AG08396 (cell line): ENCODE measurements at places on chromosomes 1 and 21.

DNA sequence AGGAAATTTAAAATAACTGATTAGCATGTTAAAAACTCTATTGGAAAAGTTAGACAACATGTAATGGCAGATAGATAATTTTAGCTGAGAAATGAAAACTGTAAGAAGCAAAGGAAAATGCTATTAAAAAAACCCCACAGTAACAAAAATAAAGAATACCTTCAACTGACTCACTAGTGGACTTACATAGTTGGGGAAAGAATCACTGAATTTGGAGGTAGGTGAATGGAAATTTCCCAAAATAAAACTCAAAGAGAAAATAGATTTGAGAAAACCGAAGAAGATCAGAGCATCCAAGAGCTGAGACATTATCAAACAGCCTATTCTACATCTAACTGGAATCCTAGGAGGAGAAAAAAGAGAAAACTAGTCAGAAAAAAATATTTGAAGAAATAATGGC is 34.7 kb downstream of the PDE4B start:
- DNase-seq = no peak

DNA sequence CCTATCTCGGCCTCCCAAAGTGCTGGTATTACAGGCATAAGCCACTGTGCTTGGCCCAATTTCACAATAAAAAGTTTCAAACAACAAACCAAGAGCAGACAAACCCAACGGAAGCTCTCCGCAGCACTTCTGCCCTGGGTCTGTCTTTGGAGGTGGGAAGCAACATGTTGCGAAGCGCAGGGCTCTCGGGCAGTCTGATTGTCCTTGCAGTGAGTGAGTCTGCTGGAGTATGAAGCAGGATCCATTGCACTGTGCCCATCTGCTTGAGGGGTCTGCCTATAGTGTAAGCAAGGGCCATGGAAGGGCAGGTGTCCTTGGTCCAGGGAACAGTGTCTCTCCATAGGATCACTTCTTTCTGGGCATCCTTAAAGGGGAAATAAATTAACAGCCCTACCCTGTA is 14.6 kb upstream of the PARP1 start:
- DNase-seq = no peak

DNA sequence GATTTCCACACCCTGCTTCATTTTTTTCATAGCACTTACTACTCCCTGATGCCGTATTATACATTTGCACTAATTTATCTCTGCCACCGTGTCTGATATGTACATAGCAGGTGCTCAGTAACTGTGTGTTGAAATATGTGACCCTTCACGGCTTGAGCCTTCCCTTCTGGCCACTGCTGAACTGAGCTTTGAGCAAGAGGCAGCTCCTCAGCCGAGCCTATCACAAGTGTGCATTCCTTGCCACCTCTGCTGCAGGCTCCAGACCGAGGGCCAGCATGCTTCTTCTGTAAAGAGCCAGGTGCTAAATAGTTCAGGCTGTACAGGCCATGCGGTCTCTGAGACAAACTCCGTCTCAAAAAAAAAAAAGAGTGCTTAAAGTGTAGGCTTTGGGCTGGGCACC is 22.6 kb downstream of the PLEKHM2 start:
- no peak for DNase-seq

DNA sequence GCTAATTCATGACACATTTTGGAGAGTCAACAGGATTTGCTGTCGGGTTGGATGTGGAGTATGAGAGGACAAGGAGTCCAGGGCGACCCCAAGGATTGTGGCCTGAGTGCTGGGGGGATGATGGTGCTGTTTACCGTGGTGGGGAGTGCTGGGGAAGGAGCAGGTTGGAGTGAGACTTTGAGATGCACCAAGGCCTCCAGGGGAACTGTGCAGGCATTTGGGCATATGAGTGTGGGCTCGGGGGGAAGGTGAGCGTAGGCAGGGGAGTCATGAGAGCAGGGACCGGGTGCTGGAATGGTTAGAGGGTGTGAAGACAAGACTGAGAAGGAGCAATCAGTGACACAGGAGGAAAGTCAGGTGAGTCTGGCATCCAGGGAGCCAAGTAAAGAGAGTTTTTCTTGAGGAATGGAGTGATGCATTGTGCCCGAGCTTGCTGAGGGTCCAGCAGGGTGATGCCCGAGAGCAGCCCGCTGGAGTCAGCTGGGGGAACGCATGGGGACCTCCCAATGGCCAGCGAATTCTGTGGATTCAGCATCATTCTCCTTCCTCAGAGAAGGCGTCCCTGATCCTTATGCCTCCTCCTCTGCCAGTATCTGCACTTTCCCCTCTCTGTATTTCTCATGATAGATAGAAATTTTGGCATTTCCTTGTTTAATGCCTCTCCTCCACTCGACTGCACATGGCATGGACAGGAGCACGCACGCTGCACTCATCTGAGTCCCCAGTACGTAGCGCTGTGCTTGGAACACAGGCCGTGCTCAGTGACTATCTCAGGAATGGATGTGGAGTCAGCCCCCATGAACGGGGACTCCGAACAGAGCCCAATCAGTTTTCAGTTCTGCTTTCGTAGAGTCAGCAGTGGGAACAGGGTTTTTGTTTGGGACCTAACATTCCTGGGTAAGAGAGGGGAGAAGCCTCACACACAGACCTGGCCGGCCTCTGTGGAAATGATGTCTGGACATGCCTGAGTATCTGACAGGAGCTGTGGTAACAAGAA is 52.1 kb upstream of the ETV3 start:
- DNase-seq = no peak

DNA sequence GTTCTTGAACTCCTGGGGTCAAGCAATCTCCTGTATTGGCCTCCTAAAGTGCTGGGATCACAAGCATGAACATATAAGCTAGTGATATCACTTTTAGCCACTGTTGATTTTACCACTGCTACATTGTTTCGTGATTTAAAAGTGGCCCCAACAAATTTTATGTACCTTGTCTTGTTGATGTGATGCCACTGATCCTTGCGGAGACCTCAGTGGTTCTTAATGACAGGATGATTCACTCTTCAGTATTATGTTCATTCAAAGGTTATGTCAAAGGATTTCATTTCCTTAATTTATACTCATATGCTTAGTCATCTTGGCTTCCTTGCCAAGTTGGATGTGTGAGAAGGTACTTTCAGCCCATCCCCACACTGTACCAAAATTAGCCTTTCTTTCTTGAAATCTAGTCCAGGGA is 12.1 kb downstream of the PRKACB start:
- DNase-seq = no peak

GRCh38 chr1:40140211-40140973 is 20.8 kb upstream of the RLF start:
- DNase-seq = peak; percentile 19

- DNase-seq = no peak
Measured at GRCh38 chr1:199194862-199195261, 556.0 kb downstream of the PTPRC start.

- peak; percentile 51 for DNase-seq
Measured at GRCh38 chr1:205013683-205014367, 29.2 kb upstream of the CNTN2 start.

DNA sequence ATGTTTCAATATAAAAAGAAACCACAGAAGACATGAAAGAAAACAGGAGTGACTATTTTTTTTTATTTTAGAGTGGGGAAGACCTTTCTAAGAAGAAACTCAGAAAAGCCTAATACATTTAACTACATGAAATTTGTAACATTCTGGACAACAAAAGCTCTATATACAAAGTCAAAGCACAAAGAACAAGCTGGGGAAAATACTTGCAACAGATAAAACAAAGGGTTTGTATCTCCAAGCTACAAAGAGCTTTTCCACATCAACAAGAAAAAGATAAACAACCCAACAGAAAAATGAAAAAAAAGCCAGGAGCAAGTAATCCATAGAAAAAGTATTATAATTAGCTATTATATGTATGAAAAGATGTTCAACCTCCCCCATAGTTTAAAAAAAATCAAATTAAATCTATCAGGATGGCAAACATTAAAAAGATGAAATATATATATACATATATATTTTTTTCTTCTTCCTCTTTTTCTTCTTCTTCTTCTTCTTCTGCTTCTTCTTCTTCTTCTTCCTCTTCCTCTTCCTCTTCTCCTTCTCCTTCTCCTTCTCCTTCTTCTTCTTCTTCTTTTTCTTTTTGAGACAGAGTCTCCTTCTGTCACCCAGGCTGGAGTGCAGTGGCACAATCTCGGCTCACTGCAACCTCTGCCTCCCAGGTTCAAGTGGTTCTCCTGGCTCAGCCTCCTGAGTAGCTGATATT is 49.1 kb upstream of the EPS8L3 start:
- no peak for DNase-seq

DNA sequence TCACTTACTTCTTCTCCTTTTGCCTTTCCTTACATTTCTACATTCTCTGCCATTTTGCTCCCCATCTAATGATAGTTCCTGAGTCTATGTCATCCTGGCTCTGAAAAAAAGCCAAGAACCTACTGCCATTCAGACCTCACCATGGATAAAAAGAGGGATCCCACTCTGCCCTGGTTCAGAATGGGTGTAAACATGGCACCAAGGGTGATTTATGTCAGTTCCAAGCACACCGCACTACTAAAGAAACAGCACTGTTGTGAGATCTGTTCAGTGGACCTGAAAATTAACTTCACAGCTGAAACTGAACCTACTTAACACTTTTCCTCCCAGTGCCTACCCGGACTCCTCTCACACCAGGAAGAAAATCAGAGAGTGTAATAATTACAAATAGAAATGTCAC is 72.3 kb upstream of the NTPCR start:
- no peak for DNase-seq
